Heart left ventricle (tissue), 16 donors: ENCODE measurements at places on chromosomes 12 and 14. TPM values are rescaled to one million over a fixed set of nuclear protein-coding genes. Genes with fewer than 3 reads are reported as not detected.

DNA sequence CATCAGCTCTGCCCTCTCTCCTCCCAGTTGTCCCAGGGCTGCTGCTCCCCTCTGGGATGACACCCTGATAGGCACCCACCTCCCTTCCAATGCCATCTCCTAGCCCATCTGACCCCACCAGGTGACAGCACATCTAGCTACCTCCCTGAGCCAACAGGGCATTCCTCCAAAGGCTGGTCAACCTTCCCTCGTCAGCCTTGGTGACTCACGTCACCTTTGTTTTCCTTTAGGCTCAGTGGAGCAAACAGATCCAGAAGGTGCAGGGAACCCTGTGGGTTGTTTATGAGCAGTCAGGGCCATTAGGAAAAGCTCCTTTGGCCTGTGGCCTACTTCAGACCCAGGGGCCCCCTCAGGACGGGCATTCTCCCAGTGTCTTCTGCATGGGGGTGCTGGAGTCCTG, 32.4 kb downstream of the PIGH start:
- DNase-seq: no peak

The SLC10A1 gene
- total RNA-seq: not detected

The LHX5 gene
- not detected for total RNA-seq

DNA sequence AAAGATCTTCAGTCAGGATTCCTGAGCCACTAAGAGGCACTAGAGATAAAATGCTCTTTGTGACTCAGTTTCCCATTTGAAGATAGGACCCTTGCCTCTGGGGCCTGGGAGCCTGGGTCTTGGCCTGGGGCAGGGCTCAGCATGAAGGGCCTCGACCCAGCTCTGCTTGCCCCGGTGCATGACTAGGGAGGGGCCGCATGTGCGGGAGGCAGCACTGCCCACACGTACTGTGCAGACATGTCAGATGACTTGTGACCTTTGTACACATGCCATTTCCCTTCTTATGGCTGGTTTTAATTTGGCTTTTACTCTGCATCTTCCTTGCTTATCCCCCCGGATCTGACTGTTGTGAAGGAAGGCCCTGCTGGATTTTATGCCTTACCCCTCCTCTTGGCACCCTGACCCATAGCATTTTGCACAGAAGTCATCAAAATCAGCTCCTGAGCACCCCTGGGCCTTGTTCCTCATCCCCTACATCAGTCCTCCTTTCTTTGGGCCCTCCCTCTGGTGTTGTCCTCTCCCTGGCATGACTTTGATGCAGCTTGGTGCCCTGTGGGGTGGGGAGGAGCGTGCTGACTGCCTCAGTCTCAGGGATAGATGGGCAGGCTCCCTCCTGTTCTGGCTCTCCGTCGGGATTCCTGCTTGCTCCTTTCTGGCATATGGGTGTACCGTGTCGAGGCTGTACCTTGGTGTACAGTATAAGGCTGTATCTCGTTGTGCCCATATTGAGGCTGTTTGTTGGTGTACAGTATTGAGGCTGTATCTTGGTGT, 4.4 kb downstream of the CLSTN3 start:
- DNase-seq: no peak

DNA sequence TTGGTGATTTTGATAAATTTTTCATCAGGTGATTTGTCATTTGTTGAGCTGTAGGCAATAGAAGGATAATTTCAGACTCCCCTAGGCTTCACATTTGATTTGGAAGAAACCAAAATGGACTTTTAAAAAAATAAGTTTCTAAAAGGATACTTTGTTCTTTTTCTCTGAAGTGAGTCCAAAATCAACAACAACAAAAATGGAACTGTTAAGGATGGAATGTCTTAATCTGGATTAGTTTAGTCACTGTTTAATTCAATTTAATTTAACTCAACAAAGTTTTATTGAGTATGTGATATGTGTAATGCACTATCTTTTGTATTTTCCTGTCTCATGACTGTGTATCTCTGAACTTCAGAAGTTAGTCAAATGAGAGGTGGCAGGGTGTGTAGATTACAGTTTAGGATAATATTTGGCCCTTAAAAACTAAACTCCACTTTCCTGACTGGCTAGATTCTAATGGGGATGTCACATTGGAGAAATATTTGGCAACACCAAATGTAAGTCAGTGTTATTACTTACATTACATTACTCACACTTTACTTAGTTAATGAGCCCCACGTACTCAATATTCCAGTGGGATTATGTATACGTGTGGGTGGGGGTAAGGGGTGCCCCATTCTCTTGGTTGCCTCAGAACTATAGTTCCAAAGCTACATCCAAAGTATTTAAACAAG, 209.7 kb downstream of the BCAT1 start:
- no peak for DNase-seq

GRCh38 chr12:5428332-5429221, 3.3 kb upstream of the NTF3 start:
- DNase-seq: no peak
